Neuronal stem cell (in vitro differentiated cells): ENCODE measurements at places on chromosomes 6 and 20.

DNA sequence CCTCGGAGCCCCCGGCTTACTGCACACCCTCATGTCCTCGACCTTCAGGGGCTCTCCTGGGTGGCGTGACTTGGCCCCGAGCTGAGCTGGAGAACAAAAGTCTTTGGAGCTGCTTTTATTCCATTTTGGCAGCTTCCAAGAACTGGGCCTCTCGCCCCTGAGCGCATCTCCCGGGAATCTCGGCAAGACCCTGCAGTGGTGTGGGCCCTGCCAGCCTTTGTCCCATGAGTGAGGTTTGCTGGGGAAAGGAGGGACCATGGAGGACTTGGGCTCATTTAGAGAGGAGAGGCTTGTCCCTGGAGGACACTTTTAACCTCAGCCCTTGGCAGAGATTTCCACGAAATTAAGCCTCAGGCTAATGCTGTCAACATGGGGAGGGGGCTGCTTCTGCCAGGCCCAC lies 62.3 kb upstream of the SLCO4A1 start:
- no peak for DNase-seq

- DNase-seq, result no peak
These were observed 4.6 kb downstream of the TMEM181 start for GRCh38 chr6:158564243-158565121.

GRCh38 chr6:11738661-11739375 lies 39.8 kb downstream of the ADTRP start:
- no peak for DNase-seq

GRCh38 chr6:36912030-36912454 lies 26.3 kb downstream of the C6orf89 start:
- DNase-seq, result no peak

GRCh38 chr20:4606051-4606450 lies 115.7 kb upstream of the PRND start:
- DNase-seq, result no peak

DNA sequence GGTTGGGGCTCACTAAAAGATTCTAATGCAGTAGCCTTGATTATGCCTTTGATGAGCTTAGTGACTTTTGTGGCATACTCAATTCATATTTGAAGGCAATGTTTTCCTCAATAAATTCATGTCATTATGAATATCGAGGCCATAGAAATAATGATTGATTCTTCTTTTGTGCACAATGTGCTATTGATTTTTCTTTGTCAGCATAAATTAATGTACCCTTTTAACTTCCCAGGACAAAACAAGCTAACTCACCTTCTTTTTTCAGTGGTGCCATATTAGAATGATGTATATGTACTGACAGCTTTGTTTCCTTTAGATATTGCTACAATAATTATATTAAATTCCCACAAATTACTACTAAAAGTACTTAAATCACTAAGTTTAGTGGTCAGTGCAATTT lies 484.3 kb upstream of the HS3ST5 start:
- no peak for DNase-seq

DNA sequence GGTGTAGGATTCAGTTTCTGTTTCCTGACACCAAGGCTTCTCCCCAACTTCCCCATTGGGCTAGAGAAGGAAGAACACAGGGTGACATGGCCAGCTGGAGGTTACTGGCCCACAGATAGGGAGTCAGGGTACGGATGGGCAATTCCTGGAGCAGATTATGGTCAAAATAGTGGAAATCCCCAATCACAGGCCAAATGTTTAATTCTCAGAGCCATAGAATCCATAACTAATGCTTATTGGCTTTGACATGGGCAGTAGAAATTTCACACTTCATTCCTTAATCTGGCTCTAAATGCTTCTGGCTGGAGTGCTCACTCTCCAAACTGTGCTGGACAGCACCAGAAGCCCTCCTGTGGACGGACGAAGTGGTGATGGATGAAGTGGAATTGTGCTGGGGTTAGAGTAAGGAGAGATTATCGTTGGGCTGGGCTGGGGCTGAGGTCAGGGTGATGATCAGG lies 887 bp downstream of the SIGLEC1 start:
- no peak for DNase-seq

- no peak for DNase-seq
These were observed 97.4 kb downstream of the SNX5 start for GRCh38 chr20:17871181-17871580.

DNA sequence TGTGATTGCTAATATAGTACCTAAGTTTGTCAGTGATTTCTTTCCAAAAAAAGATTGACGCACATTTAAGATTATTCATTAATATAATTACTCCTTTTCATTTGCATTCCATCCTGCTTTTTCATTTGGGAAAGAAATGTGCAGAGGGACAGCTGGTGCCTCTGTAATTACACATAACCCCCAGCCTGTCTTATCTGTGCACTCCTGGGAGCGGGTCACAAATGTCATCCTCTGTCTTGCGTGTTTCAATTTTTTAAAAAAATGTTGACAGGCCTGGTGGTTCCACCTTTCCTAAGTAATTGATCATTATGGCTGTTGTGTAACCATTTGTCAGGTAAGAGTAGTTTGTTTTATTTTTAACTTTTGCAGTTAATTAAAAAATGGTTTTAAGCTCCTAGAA lies 92.7 kb downstream of the SLX4IP start:
- no peak for DNase-seq

DNA sequence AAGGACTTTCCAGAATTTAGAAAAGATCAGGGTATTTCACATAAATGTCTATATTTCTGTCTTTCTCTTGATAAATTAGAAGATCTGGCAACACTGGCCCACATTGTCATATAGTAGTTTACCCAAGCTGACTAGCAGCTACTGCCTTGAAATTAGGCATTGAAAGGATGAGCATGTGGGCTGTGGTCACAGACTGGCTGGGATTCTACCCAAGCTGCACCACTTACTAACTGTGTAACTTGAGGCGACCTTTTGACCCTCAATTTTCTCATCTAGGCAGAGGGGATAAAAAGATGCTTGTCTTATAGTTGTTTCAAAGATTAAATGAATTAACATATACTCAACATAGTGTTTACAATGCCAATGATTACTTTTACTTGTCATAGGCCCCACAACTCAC lies 152.7 kb upstream of the BMP2 start:
- no peak for DNase-seq

DNA sequence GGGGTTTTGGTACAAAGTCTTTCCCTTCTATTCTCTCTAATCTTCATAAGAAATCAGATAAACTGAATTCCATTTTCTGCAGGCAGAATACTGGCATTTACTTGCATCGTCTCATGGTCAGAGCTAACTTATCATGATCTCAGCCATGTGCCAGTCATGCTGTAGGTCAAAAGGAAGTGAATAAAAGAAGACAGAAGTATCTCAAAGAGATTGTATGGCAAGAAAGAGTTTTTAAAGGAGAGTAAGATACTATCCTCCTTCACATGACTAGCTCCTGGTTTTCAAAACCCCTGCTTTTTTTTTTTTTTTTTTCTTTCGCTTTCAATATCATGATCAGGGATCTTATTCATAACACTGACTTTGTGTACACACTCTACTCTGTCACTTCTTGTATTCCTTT lies 398.3 kb downstream of the C6orf118 start:
- no peak for DNase-seq

- no peak for DNase-seq
These were observed 26.5 kb downstream of the PDE10A start for GRCh38 chr6:165636402-165637048.

GRCh38 chr20:35972462-35972861 lies 4.1 kb downstream of the CNBD2 start:
- no peak for DNase-seq

DNA sequence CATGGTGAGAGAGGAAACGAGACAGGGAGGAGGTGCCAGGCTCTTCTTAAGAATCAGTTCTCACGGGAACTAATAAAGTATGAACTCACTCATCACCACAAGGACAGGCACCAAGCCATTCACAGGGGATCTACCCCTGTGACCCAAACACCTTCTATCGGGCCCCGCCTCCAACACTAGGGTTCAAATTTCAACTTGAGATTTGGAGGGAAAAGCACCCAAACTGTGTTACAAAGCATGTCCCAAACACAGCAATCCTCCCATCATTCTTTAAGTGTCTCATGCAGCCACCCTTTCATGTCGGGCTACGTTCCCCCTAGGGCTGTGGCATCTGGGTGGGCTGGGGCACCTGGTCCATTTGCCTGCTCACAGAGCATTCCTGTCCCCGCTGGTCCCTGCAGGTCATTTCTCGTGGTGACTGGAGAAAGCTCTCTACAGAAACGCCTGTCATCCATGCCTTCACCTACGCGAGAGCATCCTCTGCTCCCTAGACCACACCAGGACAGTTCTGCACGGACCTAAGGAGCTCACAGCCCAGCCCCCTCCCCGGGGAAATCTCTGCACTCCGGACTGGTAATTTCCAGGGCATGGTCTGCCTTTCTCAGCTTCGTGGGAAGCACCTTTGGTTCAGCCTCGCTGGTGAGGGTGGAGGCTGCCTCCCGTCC lies 79.6 kb downstream of the TTLL2 start:
- no peak for DNase-seq

- no peak for DNase-seq
These were observed 124.4 kb upstream of the NUP153 start for GRCh38 chr6:17831135-17831534.

DNA sequence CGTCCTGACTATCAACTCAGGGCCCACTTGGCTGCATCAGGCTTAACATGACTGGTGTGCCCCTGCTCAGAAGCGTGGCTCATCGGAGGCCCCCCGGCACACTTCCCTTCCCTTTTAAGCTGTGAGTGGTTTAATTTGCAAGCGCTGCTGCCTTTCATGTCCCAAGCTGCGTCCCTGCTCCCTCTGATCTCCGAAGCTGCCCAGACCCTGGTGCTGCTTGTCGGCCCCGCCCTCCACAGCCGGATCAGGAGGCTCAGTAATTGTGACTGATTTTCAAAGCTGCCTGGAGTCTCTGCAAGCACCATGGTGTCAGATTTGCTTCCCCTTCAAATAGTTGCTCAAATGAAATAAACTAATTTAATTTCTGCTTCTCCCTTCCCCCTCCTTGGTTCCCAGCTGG lies 71.1 kb downstream of the CDH22 start:
- DNase-seq, result no peak

DNA sequence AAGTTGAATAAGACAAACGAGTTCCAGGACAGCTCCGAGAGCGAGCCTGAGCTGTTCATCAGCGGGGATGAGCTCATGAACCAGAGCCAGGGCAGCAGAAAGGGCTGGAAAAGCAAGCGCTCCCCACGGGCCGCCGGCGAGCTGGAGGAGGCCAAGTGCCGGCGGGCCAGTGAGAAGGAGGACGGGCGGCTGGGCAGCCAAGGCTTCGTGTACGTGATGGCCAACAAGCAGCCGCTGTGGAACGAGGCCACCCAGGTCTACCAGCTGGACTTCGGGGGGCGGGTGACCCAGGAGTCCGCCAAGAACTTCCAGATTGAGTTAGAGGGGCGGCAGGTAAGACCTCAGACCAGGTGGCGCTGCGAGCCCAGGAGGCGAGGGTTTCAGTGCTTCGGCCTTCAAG lies 56.0 kb upstream of the TMEM181 start:
- DNase-seq, result no peak

DNA sequence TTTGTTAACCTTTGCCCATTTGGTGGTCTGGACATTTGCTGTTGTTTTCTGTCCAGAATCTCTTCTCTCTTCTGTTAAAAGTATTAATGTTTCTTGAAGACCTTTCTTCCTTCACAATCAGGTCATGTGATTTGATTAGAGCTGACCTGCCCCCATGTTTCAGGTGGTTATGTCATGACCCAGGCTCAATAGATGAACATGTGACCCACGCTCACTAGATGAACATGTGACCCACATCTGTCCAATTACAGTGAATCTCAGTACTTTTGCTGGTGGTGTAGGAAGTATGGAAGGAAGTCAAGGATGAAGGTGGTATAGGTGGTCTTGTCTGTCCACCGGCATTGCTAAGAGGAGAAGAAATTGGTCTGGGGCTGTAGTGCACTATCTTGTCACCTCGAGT lies 289.1 kb upstream of the JAG1 start:
- DNase-seq, result no peak

GRCh38 chr6:91719414-91719813 lies 1132.5 kb upstream of the MAP3K7 start:
- no peak for DNase-seq

- no peak for DNase-seq
These were observed 52.5 kb downstream of the HLA-DPB1 start for GRCh38 chr6:33128318-33128717.

GRCh38 chr20:33276303-33277113 lies 6.5 kb upstream of the BPIFB1 start:
- DNase-seq, result no peak

GRCh38 chr6:84762220-84763002 lies 2.0 kb downstream of the TBX18 start:
- no peak for DNase-seq

GRCh38 chr20:14069796-14070195 lies 74.5 kb downstream of the MACROD2 start:
- DNase-seq, result no peak

DNA sequence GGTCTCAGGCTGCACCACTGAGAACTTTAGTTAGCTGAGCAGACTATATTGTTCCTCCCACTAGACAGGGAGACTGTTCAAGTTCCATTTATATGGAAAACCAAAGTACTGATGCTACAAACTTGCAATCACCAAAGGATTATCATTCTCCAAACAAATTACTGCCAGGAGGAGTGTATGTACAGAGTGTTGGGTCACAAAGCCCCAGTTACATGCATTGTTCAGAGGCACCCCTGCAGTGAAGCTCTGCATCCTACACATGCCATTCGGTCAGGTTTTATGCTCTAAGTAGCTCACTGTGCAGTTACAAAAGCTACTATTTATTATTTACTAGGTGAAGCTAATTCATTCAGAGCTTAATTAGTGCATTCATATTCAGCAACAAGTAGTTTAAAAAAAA lies 75.8 kb downstream of the SMLR1 start:
- DNase-seq, result peak; percentile 46

DNA sequence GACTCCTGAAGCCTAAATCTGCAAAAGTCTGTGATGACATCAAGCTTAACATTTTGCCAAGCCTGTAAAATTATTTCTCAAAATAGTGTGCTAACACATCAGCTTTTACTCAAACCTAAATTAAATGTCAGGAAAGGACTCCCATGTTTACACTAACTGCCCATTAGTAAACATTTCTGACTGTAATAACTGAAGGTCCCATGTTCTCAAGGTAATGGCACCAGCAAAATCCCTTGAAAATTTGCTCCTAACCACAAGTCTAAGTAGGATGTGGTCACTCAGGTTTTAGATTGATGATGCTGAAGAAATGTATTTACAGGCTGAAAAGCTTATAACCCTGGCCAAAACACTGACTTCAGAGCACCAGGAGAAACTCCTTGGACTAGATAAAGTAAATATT lies 33.0 kb downstream of the BACH2 start:
- no peak for DNase-seq

GRCh38 chr6:116015561-116015960 lies 45.1 kb downstream of the FRK start:
- DNase-seq, result no peak

DNA sequence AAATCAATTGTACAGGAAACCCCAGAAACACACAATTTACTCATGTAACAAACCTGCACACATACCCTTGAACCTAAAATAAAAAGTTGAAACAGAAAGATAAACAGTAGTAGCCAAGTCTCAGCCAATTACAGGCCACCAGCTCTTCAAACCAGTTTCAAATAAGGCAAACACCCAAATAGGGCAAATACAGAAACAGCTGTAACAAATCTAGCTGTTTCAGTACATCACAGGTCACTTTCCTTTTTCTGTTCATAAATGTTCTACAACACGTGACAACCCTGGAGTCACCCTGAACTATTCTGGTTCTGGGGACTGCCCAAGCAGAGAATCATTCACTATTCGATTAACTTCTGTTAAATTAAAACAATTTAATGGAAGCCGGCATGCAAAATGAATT lies 329.0 kb downstream of the GJA1 start:
- no peak for DNase-seq

- no peak for DNase-seq
These were observed 66.0 kb downstream of the SNX5 start for GRCh38 chr20:17902531-17903083.
